ENCODE measurements at places on chromosomes 6 and 20.

DNA sequence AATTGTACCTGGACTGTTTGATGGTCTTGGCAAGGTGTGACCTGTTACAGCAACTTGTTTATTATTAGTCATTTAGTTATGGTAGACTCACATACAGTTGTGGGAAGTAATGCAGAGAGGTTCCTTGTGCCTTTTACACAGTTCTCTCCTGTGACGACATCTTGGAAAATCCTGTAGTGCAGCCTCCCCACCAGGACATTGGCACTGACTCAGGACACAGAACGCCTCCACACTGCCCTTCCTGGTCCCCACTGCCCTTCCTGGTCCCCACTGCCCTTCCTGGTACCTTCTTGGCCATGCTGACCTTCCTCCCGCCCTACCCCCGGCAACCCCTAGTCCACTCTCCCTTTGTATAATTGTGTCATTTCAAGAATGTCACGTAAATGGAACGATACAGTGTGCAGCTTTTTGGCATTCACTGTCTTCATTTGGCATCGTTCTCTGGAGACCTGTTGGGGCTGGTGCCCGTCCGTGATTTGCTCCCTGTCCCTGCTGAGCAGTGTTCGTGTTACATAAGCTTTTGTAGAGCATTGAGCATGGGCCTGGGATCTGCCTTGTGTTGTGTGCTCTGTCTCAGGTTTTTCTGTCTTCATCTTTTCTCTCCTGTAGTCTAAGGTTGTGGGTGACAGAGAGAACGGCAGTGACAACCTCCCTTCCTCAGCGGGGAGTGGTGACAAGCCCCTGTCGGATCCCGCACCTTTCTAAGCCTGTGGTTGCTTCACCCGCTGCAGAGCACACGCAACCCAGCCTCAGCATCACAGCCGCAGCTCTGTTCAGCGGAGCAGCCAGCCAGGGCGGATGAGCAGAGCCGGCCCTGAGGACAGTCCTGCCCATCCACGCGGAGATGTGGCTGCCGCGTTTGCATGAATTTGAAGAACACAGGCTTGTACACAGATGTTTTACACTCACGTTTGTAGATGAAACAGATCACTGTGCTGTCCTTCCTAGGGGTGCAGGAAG lies 5.4 kb upstream of the DNAJC5 start:
- no peak for DNase-seq

DNA sequence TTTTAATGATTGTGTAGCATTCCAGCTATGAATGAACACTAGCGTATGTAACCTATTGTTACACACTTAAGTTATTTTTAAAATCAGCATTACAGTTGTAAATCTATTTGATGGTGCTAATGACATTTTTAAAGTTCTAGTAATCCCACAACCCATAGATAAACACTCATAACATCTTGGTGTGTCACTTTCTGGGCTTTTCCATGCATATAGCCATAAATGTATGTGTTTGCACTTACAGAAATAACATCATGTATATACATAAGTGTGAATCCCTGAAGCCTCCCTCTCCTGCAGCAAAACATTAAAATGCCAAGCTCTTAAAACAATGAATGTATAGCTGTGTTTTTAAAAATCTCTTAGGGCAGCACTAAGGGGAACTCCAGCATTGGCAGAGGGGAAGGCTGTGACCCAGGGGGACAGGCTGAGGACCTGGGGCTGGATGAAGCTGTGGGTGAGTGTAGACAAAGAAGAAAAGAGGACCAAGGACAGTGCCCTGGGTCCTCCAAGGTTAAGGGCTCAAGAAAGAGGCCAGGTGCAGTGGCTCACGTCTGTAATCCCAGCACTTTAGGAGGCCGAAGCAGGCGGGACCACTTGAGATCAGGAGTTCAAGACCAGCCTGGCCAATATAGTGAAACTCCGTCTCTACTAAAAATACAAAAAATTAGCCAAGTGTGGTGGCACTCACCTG lies 929 bp upstream of the CENPB start:
- DNase-seq = no peak

- DNase-seq = no peak
Measured at GRCh38 chr6:159866286-159867247, 24.2 kb upstream of the MAS1 start.

DNA sequence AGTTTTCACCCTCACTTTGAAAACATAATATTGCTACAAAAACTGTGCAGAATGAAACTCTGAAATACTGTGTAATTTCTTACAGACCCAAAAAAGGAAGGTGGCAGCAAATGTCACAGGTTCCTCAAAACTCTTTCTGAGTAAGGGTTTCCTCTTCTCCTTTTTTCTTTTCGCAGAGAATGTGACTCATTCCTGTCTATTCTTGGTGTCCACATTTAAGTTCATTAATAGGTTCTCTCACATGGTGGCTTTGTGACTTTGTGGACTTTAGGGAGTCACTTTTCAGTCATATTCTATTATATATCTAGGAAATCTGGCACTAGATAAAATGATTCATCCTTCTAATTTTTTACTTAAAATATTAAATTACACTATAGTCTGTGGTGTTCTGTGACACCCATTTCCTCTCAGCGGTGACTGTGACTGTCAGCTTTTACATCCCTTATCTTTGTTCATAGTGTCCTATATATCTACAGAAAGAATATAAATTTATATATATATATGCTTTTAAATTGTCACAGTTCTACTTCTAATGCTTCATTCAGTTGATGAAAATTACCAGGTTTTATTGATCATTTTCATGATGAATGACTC lies 126.8 kb upstream of the HCRTR2 start:
- peak; percentile 39 for DNase-seq

DNA sequence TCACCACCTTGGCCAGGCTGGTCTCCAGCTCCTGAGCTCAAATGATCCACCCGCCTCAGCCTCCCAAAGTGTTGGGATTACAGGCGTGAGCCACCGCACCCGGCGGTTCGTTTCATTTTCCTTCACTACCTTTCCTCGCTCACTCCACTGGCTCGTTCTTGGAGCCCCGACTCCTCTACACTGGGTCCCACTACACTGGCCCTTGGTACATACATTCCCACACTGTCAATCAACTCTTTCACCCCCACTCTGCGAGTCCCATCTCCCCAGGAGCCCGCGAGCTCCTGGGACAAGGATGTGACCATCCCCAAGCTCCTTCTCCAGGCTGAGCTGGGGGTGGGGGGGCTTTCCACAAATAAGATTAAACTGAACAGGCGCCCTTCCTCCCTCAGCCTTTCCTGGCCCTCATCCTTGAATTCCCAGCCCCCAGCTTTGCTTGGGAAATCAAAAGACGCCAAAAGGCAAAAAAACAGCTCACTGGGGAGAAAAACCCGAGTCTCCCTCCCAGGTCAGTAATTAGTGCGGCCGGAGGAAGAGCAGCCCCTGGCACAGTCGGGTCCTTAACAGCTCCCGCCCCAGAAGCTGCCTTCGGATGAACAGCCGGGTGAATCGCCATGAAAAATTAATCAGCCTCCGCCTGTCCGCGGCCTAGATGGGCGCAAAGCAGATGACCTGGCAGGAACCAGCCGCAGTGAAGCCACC lies 42.8 kb upstream of the LY86 start:
- no peak for DNase-seq

GRCh38 chr6:125747589-125748405 lies 1.6 kb upstream of the HEY2 start:
- no peak for DNase-seq

- no peak for DNase-seq
Measured at GRCh38 chr6:74892091-74892490, 313.8 kb downstream of the COL12A1 start.

GRCh38 chr6:83273596-83273995 lies 80.4 kb downstream of the RWDD2A start:
- DNase-seq = no peak

DNA sequence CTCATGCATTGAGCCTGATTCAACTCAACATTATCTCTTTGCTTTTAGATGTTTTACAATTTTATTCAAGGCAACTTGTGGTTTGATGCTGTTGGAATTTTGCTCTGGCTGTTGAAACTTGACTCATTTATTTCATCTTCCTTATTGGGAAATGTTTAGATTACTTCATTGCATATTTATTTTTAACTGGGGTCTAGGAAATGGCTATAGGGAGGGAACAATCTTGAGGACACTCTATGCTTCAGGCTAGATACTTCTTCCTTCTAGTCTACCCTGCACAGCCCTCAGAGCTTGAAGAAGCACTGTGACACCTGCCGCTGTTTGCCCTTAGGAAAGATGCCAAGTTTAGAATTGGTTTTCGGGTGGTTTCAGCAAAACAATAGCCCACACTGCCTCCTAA lies 183.4 kb downstream of the ADGRG6 start:
- no peak for DNase-seq

GRCh38 chr6:157033428-157034140 lies 256.4 kb downstream of the ARID1B start:
- no peak for DNase-seq

GRCh38 chr6:13141387-13141786 lies 186.9 kb downstream of the TBC1D7 start:
- no peak for DNase-seq

GRCh38 chr6:69631552-69632346 lies 165.1 kb downstream of the LMBRD1 start:
- no peak for DNase-seq

DNA sequence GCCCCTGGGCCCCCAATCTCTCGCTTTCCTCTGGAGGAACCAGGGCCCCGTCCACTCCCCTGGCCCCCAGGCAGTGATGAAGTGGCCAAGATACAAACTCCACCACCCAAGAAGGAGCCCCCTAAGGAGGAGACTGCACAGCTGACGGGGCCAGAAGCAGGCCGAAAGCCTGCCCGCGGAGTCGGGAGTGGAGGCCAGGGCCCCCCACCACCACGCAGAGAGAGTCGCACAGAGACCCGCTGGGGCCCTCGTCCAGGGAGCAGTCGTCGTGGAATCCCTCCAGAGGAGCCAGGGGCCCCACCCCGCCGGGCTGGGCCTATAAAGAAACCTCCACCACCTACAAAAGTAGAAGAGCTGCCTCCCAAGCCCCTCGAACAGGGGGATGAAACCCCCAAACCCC lies 10.7 kb downstream of the PRRC2A start:
- no peak for DNase-seq

DNA sequence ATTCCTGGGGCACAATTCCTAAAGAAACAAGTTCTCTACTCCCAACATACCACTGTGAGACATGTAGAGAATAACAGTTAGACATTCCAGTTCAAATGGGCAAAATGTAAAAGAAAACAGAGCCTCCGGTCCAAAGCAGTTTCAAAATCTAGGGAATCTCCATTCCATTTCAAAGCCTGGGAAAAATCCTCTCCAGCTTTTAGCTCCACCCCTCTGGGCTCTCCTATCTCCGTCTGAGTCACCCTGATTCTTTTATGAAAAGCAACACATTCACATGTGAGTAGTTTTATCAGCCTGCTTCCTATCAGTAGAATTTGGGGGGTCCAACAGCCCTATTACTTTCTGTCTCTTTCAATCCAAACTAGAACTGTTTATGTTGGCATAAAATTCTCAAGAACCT lies 3.7 kb downstream of the CSNK2A1 start:
- no peak for DNase-seq

GRCh38 chr20:51158226-51158625 lies 135.3 kb upstream of the KCNG1 start:
- DNase-seq = no peak

- DNase-seq = no peak
Measured at GRCh38 chr20:44627364-44628010, 24.0 kb downstream of the ADA start.

DNA sequence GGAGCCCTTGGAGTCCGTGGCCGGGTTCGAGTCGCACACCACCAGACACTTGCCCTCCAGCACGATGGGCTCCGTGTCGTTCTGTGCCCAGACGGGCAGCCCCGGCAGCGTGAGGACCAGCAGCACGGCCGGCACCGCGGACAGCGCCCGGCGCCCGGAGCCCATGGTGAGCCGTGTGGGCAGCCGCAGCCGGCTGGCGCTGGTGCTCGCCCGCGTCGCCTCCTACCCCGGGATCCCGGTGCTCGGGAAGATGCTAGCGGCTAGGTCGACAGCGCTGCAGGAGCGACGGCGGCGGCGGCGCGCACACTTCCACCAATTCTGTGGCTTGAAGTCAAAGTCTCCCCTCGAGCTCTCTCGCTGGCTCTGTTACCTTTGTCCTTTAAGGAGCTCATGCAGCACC lies 1.3 kb downstream of the CBLN4 start:
- no peak for DNase-seq

DNA sequence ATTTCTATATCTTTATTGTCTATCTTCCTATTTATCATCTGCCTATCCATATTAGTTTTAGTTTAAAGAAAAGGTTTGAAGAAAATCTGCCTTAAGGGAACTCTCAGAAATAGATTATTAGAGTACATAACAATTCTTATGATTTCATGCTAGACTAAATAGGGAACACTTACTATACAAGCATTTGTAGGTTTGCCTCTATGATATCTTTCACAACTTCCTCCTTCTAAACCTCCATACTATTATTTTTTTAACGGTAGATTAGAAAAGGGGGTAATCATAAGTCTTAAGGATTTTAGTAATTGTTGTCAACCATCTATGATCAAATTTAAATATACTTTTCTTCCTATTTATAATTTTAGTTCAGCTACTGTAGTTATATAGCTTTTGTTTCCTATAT lies 11.6 kb upstream of the DSE start:
- no peak for DNase-seq

GRCh38 chr6:36616893-36617521 lies 22.8 kb downstream of the SRSF3 start:
- no peak for DNase-seq

GRCh38 chr20:17895641-17896171 lies 72.9 kb downstream of the SNX5 start:
- DNase-seq = no peak

- DNase-seq = no peak
Measured at GRCh38 chr6:132571774-132572173, 1.7 kb downstream of the TAAR6 start.

DNA sequence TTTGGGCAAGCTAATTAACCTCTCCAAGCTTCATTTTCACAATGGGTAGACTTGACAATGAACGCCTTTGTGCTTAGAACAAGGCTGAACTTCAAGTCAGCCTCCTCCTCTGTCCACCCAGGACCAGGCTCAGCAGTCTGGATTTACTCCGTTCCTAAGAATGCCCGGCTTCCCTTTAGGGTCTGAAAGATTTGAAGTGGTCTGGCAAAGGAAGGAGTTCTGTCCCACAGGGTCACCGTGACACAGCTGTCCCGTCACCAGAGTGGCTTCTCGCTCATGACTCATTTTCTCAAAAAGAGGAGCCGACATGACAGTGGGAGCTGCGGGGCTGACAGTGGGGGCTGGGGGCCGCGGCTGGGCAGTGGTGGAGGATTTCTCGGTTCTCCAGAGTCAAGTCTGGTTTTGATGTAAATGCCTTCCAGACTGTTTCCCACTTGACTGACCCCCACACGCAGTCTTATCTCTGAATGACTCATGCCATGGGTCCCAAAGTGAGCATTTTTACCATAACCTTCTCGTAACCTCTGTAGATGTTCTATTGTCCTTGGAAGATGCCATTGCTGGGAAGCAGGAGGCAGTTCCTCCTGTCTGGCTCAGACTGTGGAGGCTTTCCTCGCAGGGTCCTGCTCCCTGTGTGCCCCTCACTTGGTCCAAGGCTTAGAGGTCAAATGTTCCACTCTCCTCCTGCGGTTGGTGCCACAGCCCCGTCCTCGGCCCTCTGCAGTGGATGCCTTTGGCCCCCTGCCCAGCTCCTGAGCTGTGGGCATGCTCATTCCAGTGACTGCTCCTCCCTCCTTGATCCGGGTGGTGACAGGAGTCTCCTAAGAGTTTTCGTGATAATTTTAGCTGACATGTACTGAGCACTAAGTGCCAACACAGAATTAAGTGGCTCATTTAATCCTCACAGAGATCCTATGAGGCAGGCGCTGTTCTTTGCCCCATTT lies 253.1 kb downstream of the FNDC1 start:
- no peak for DNase-seq
